CD4-positive, alpha-beta T cell treated with Interleukin-10 for 1 hour (primary cell): ENCODE measurements at places on chromosomes 2 and 18.

GRCh38 chr2:83081826-83082690, 1377.0 kb downstream of the SUCLG1 start:
- DNase-seq = no peak

- DNase-seq = no peak
Measured at GRCh38 chr18:27887287-27887686, 289.6 kb downstream of the CDH2 start.

DNA sequence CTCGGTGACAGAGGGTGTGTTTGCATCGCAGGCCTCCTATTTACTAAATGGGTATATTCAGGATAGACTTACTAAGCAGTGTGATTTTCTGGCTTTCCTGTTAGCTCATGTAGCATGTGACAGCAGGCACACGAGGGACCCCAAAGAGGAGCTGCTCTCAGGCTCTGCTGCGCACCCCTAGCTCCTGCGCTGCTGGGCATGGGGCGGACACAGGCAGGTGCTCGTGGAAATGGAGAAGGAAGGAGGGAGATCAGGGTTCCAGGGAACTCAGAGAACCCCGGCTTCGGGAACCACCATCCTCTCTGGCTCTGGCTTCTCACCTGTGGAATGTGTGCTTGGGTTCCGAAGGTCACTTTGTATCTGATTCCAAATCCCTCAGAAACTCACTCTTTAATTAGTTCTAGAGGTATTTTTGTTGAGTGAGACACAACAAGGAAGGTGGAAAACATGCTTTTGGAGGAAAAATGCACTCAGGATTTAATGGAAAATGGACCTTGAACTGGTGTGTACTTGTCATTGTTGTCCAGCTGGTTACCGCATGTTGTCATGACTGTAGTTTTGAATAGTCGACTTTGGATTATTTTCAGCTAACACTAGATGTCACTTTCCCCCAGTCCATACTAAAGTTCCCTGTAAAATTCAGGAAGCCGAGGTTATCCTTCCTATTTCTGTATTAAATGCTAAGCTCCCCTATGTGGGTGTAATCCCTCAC, 3.5 kb downstream of the SNTG2 start:
- no peak for DNase-seq

- no peak for DNase-seq
Measured at GRCh38 chr2:150135223-150135883, 352.1 kb downstream of the RND3 start.

DNA sequence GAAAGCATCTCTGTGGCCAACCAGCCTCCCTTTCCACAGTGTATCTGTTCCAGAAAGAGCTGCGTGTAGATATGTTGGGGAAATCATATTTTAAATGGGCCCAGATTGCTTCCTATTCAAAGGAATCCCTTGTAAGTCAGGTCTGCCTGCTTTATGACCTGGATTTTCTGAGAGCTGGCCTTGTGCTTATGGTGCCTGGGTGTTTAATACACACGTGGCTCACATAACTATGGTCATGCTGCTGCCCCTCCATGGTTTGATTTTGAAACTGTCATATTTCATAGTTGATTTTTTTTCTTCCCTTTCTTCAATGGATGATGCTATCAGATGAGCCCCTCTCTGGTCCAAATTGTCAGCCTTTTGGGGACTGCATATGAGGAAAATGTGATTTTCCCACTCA, 111.5 kb upstream of the CNGA3 start:
- DNase-seq = no peak

DNA sequence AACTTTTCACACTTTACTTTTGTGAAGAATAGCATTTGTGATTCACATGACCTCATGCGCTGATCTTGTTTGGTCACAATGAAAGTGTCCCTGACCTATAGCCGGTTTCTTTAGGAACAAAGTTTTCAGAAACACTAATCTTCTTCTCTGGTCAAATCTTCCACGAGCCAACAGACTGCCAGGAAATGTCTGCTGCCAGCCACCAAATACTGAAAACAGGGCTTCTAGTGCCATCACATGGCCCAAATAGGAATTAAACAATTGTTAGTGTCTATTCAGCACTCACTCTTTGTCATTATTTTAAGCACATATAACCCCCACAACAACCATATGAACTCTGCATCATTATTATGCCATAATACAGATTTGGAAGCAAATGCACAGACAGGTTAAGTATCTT, 286.5 kb upstream of the SYT4 start:
- no peak for DNase-seq
